ENCODE measurements at places on chromosomes 6 and 20.

DNA sequence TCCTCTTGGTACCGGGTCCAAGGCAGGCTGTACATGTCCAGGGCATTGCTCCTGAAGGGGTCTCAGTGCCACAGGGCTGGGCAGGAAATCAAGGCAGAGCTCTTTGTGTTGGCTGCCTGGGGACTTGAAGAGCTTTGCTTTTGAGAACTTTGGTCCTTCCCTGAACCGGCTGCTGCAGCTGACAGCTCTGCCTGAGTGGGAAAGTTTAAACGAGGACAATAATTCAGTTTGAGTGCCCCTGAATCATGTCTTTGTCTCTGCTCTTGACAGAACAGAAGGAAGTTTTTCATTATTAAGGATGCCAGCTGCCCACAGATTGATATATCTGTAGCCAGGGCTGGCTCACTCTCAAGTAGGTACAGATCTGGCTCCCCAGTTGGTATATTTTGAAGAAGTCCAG is 56.1 kb downstream of the ANKRD6 start:
- DNase-seq = no peak

- no peak for DNase-seq
Measured at GRCh38 chr20:43900496-43900895, 14.2 kb upstream of the TOX2 start.

GRCh38 chr6:139355172-139355571 is 19.3 kb downstream of the CITED2 start:
- no peak for DNase-seq

- peak; percentile 68 for DNase-seq
Measured at GRCh38 chr20:38730989-38731737, 6.9 kb downstream of the SLC32A1 start.

All from effector CD4-positive, alpha-beta T cell (primary cell).